NCI-H446 treated with DMSO at 0.1 percent for 48 hours (cell line): ENCODE measurements at places on chromosomes 5 and 9.
A peak's percentile ranks its signal among the peaks of the same experiment; 100 is the strongest.

DNA sequence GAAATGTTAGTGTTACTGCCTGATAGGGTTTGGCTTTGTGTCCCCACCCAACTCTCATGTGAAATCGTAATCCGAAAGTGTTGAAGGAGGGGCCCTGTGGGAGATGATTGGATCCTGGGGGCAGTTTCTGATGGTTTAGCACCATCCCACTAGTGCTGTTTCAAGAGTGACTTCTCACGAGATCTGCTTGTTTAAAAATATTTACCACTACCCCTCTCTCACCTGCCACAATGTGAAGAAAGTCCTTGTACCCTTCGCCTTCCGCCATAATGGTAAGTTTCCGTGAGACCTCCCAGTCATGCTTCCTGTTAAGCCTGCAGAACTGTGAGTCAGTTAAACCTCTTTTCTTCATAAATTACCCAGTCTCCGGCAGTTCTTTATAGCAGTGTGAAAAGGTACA lies 2.6 kb upstream of the RFX3 start:
- no peak for DNase-seq

- DNase-seq, result no peak
Observed at GRCh38 chr9:92455217-92455616, 27.1 kb downstream of the ASPN start.

DNA sequence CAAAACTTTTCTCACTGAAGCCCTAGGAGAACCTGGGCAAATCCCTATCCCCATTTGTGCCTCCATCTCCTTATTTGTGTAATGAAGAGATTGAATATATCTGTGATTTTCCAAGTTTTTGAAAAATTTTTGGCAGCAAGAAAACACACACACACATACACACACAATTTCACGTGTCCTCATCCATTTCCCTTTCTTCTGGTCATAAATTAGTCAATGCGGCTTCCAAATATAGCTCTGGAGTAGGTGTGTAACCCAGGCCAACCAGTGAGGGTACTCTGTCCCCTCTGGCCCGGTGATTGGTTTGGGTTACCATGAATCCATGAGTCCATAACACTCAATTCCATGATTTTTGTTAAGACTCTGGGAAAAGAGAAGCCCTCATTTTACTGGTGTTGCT lies 12.7 kb downstream of the CSF1R start:
- no peak for DNase-seq

DNA sequence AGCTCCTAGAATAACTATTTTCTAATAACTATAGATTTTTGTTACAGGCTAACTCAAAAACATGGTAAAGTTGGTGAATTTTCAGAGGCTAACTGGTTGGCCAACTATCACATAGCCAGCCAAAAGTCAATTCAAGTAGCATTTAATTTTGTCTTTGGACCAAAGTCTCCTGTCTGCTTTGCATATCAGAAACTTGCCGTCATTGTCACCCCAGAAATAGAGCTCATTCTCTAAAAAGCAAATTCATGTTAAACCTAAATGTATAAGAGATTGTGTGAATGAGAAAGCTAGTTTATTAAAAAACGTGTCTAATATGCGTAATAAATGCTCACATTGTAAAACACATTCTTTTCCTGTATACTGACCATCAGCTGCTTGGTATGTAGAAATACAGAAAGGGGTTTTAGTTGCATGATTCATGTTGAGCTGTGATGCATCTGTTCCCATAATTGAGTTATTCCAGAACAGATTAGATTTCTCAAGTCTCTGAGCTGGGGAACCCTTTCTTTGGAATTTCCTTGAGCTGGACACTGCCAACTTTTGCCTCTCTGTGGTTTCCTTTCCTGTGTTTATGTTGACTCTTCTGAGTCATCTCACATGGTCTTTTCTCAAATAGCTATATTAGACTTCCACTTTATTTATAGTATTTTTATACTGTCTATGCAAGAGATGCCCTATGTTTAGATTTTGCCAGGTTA lies 7.3 kb downstream of the SRFBP1 start:
- DNase-seq, result peak; percentile 21
